KG1 (cell line): ENCODE measurements at places on chromosomes 7 and 10.

- DNase-seq = no peak
Measured at GRCh38 chr10:43748560-43748959, 99.9 kb upstream of the ZNF32 start.

DNA sequence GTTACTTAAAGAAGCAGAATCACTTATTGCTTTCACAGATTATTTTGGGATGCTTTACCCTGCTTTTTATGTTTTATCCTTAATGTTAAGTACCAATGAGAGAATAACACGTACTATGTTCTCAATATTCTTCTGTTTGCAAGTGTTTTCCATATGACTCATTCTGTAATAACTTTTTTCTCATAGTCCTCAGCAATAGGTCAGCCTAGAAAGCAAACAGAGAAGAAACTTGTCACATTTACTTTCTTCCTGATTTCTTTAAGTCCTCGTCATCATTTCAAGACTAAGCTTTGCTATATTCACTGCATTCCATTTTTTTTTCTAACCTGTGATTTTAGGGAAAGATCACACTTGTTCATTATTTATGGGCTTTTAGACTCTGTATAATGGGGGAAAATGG lies 6.8 kb upstream of the AGR2 start:
- DNase-seq = no peak

- DNase-seq = no peak
Measured at GRCh38 chr7:26372704-26373103, 81.0 kb downstream of the SNX10 start.

DNA sequence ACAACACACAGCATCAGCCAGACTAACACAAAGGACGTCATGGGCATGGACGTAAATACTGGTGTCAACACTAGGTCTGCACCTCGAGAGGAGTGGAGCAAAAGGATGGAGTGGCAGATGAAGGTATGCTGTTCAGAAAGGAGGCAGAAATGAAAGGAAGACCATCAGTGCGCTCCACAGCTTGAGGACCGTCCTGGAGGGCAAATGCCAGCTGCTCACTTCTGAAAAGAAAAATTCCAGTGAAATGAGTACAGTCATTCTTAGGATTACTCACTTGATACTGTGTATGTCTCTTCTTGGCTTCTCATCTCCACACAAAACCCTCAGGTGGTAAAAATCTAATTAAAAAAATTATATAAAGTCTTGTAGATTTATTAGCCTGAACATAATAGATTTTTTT lies 44.8 kb downstream of the EGFR start:
- no peak for DNase-seq

- no peak for DNase-seq
Measured at GRCh38 chr10:91471602-91472001, 61.5 kb downstream of the HECTD2 start.

GRCh38 chr7:155280446-155281397 lies 17.0 kb upstream of the INSIG1 start:
- no peak for DNase-seq

GRCh38 chr7:135490783-135491182 lies 19.1 kb downstream of the CNOT4 start:
- DNase-seq = no peak

DNA sequence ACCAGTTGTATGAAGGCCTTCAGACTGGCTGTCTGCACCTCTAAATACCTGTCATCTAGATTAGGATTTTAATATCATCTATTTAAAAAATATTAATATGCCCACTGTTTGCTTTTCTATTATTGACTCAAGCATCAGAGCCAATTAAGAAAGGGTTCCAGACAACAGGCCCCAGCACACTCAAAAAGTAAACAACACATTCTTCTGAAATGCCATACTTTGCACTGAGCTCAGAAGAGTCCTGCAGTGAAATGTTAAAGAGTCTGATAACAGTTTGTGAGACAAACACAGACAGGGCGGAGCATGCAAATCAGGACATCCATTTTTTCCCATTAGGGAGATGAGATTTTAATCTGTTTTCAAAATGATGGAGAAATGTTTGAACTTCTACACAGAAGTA lies 45.9 kb upstream of the KLF6 start:
- DNase-seq = no peak

DNA sequence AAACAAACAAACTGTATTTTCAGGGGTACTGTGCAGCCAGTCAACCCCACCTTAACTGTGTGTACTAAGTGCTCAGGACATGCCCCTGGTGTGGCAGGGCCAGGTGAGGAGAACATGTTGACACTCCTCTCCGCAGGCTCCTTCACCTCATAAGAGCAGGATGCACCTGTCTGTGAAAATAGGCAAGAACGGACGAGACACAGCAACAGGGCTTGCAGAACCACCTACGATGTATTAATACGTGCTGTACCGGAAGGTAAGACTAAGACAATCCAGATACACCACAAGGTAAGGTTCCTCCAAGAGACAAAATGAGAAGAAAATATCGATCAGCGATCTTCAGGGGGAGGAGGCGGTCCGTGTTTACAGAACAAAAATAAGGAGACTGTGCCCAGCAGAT lies 65.8 kb upstream of the CAMK2B start:
- no peak for DNase-seq

DNA sequence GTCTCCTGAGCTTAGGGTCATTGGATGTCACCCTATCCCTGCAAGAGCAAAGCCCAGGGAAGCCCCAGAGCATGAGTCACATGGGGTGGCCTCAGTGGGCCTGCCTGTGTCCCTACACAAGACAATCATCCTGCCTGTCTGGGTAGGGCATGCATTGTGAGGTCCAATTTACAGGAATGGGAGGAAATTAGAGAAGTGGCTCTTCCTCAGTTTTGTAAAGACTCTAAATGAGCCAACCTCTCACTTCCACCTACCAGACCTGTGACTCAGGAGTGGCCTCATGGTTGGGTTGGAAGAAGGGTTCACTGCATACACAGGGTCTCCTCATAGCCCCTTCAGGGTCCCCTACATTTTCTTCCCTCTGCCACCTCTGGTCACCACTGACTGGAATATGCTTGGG lies 43.6 kb upstream of the SMNDC1 start:
- DNase-seq = no peak

DNA sequence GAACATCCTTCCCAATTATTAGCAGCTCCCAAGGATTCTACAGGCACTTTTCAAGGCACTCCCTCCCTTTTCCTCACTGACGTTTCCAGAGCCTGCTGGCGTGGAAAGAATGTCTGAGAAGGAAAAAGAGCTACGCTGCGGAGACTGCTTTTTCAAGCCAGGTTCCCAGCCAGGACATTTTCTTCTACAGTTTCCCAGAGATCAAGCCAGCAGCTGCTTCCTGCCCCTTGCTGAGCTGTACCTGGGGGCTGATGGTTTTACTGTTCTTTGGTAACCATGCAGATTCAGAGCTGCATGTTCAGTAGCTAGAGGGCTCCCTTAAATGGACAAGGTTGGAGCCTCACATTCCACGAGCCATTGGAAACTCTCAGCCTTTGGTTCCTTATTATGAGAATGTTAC lies 133.4 kb downstream of the EVX1 start:
- DNase-seq = no peak

DNA sequence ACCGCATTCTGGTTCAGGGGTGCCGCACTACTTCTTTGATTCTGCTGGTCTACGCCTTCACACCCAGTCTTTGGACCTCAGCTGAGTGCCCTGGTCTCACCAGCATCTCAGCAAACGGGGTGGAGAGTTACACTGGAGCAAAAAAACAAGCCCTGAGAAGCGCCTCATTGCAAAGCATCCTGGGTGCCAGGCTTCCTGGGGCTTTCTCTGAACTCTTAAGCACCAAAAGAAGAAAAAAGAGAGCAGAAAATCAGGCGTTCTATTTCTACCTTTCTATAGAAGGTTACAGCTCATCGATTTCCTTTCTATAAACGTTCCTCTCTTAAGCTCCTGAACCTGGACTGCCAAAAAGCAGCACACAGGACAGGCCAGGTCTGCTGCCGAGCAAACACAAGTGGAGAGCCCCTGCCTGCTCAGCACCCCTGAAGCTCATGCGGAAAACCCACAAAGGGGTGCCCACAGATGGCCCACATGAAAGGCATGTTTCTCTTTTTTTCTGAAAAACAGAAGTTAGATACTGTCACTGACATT lies 217.9 kb downstream of the SFMBT2 start:
- no peak for DNase-seq

- no peak for DNase-seq
Measured at GRCh38 chr10:650886-651615, 38.4 kb downstream of the DIP2C start.

- no peak for DNase-seq
Measured at GRCh38 chr10:75887992-75888680, 456.7 kb downstream of the LRMDA start.

DNA sequence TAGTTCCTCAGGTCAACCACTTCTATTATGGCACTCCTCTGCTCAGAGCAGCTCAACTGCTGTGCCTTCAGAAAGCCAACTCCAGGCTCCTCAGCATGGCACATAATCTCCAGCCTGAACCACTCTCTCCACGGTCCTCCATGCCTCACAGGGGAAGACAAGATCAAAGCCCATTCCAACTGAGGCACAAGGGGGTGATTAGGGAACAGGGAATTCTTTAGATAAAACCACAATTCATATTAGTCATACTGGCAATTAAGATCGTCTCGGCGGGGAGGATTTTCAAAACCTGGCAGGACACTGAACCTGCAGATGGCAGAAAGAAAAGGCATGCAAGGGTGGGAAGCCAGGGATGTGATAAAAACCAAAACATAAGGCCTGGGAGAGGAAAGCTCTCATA lies 361.6 kb downstream of the FGFR2 start:
- no peak for DNase-seq
